ENCODE measurements at places on chromosomes 2 and 18.
A peak's percentile ranks its signal among the peaks of the same experiment; 100 is the strongest.

DNA sequence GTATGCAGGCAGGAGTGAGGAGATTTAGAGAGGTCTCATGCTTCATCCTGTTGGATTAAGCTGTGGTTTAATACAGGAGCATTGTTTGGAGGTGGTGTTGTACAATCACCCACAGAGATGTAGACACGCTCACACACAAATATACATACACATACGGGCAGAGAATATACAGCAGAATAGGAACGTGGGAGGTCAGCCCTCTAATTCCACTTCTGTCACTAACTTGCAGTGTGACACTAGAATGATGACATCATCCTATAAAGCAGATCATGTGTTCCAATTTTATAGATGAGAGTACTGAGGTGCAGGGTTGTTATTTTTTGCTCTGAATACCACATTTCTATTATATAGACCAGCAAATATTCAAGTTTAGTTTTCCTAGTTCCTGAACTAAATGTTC is 54.4 kb downstream of the TRIB2 start:
- no peak for DNase-seq

- no peak for DNase-seq
Measured at GRCh38 chr2:207354462-207354861, 175.3 kb upstream of the CREB1 start.

GRCh38 chr2:191959209-191959608 is 112.3 kb upstream of the CAVIN2 start:
- no peak for DNase-seq

DNA sequence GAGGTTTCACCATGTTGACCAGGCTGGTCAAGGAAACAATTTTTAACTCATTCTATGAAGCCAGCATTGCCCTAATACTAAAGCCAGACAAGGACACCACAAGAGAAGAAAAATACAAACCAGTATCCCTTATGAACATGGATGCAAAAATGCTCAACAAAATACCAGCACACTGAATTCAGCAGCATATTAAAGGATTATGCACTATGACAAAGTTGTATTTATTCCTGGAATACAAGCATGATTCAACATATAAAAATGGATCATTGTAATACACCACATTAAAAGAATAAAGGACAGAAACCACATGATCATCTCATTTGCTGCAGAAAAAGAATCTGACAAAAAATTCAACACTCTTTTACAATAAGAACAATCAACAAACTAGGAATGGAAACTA is 138.7 kb downstream of the RAB3GAP1 start:
- DNase-seq = peak; percentile 14

DNA sequence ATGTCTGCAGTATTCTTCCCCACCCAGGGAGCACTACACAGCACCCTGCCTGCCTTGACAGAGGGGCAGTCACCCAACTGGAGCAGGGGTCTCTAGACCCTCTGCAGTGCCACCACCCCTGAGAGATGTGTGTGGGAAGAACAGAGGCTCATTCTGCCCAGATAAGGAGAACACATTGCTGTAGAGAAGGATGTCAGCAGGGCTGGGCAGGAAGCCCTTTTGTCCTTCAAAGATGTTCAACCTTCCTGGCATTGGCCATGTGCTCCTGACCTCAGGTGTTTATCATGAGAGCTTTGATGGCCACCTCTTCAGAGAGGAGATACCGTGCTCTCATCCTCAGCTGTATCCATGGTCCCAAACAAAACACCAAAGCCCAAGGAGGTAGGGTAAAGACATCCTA is 4.6 kb upstream of the TEX51 start:
- no peak for DNase-seq

DNA sequence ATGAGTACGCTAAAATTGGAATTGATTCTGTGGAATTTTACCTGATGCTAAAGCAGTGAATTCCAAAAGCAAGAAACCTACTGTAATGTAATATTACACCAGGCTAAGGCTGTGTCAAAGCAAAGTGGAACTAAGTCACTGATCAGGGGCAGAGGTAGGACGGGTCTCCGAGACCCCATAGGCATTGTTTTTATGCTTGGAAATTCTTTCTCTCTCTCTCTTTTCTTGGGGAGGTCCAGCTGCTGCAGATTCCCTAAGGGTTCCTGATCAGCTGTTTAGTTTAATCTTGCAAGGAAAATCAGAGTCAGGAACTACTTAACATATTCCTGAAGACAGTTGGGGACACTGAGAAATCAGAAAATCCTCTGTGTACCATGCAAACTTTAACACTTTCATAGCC is 220.2 kb downstream of the SRBD1 start:
- no peak for DNase-seq

- DNase-seq = peak; percentile 24
Measured at GRCh38 chr2:106886916-106887758, 1.2 kb upstream of the ST6GAL2 start.
